ENCODE measurements at places on chromosomes 7 and 10.

- DNase-seq, result peak; percentile 42
These were observed 106.9 kb upstream of the LYZL1 start for GRCh38 chr10:29181936-29182335.

DNA sequence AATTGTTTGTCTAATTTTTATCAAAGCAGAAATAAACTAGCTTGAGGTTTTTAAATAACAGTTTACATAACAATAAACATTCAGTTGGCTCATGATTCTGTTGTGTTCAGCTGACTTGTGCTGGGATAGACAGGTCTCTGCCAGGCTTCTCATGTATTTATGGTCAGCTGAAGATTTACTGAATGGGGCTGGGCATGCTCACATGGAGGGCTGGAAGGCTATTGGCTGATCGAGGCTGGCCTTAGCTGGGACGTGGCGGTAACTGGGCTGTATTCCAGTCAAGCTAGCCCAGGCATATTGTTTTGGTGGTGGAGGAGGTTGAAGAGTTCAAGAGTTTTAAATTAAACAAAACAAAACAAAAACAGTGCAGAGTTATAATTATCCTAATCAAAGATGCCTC lies 251.0 kb upstream of the MTPN start:
- no peak for DNase-seq

- DNase-seq, result peak; percentile 53
These were observed 960.7 kb upstream of the CELF2 start for GRCh38 chr10:10056961-10057360.

DNA sequence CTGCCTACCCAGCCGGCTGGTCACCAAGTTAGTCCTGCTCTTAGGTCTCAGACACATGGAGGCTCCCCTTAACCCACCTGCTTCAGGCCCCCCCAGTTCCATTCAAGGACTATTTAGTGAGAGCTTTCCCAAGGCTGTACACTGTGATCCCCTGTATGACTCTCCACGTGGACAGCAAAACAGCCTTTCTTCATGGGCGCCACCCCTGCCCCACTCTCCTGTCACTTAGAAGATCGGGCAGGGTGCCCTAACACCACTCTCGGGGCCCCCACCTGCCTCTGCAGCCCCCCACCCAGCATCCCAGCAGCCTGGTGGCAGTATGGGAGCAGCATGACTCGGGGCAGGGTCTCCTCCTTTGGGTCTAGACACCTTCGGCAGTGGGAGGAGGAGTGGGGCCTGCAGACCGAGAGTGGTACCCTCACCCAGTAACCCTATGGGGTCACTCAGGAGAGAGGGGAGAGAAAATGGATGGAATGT lies 116.6 kb downstream of the PTPN20 start:
- no peak for DNase-seq

DNA sequence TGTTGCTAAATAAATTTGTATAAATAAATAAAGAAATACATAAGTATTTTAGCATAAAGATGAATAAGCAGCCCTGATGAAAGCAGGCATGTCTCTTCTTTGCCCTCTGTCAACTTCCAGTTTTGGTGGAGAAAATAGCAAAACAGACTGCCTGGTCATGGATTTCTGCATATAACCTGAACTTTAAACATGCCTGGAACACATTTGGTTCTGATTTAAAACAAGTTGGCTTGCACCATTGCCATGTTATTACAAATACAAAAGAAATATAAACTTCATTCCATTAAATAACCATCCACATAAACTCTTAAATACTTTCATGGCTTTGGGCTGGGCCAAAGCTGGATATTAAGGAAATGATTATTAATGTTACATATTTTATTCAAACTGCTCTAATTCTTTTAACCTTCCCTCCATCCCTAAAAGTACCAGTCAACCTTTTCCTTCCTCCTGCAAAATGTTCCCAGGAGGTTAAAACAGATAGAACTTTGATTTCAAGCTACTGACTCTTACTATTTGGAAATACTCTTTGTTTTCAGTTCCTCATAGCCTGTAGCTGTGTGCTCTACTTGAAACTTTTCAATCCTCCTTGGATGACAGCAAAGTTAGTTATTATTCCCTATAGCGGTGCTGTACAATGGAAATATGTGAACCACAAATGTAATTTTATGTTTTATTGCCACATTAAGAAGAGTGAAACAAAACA lies 96.3 kb downstream of the BICC1 start:
- no peak for DNase-seq

DNA sequence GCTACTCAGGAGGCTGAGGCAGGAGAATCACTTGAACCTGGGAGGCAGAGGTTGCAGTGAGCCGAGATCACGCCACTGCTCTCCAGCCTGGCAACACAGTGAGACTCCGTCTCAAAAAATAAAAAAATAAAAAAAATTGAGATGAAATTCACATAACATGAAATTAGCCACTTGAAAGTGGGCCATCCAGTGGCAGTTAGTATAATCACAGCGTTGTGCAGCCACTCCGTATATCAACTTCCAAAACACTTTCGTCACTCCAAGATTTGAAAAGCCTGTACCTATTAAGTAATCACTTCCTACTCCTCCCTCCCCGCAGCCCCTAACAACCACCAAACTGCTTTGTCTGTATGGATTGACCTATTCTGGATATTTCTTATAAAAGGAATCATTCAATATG lies 20.7 kb upstream of the CACUL1 start:
- no peak for DNase-seq

DNA sequence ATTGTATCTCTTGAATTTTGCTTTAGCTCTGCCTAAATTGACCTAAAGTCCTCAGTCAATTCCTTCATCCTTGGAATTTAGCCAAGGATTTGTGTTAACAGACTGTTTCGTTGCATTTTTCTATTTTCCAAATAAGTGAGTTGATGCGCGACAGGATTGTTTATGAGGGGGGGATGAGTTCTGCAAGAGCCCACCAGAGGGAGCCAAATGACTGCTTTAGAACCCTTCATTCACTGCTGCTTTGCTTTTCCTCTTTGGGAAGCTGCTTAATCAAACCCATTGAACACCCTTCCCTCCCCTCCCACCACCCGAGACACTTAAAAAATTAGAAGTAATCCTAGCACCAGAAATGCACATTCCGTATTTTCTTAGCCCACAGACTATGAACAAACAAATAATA lies 33.7 kb upstream of the PTF1A start:
- peak; percentile 75 for DNase-seq

DNA sequence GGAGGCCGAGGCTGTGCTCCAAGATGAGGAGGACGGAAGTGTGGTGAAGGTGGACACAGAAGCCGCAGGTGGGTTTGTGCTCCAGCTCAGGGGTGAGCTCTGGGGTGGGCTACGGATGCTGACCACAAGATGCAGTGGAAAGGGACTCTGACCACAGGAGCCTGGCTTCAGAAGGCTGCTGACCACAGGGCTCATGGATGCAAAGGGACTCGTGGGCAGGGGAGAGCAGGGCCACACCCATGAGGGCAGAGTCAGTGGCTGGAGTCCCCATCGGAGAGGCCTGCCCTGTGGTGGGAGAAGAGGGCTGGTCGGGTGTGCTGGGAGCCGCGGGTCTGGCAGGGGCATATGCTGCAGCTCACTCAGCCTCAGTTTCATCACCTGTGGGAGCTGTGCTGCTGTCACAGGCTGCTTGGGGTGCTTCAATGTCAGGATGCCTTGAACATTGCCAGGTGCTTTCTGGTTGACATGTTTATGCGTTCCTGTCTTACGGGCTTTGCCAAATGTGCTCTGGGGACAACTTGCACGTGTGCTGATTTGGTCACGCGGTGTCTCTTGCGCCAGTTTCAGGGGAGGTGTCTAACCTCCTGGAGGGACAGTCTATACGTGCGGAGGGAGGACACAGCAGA lies 13.7 kb downstream of the SCART1 start:
- DNase-seq, result no peak
